ENCODE measurements at places on chromosomes 12 and 14.

- DNase-seq = no peak
These were observed 32.9 kb upstream of the TTC7B start for GRCh38 chr14:90848944-90849731.

GRCh38 chr12:75717902-75718301 lies 206.5 kb upstream of the KRR1 start:
- DNase-seq = no peak

- DNase-seq = no peak
These were observed 278.4 kb downstream of the PCNX1 start for GRCh38 chr14:71185637-71186036.

GRCh38 chr12:52645982-52646381 lies 6.0 kb downstream of the KRT2 start:
- no peak for DNase-seq

DNA sequence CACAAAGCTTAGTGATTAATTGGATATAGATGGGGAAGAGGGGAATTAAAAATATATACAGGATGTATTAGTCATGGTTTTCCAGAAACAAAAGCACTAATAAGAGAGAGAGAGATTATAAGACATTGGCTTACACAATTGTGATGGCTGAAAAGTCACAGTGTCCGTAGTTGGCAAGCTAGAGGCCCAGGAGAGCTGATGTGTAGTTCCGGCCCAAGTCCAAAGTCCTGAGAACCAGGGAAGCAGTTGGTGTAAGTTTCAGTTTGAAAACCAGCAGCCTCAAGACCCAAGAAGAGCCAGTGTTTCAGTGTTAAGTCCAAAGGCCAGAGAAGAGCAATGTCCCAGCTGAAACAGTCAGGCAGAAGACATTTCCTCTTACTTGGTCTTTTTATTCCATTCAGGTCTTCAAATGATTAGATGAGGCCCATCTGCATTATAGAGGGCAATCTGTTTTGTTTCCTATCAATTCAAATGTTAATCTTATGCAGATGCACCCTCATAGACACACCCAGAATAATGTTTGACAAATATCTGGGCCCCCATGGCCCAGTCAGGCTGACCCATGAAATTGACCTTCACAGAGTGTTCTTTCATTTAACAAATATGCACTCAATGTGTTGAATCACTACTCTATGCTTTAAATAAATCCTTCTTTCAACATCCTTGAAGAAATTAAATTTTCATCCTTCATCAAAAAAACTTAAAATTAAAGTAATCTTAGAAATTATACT lies 67.2 kb upstream of the DIO2 start:
- no peak for DNase-seq

GRCh38 chr12:3432176-3432742 lies 58.7 kb upstream of the PRMT8 start:
- no peak for DNase-seq

DNA sequence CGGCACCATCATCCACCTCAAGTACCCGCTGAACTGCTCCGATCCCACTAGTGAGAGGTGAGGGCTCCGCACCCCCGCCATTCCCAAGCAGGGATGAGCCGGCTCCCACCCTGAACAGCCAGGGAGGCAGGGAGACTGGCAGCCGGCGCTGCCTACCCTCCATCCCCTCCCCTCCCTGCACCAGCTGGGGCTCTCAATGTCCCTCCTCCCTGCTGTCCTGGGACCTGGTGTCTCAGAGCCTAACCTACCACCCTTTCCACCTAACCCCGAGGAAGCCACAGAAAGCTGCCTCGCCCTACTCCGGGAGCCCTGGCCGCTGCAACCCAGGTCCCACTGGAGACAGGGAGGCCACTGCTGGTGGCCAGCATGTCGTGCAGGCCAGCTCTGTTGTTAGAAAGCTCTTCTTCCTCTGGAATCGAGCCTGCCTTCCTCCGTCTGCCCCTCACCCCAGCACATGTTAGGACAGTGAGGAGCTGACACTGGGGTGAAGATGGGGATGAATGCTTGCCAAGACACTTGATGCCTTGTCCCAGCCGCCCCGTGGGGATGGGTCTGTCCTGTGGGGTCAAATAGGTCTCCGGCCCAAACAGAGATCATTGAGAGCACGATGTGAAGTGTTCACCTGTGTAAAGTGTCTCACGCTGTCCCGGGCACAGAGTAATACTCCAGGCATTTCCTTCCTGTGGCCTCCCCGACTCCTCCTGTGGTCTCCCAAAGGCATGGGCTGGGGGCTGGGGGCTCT lies 1.1 kb downstream of the PTPN6 start:
- no peak for DNase-seq

- peak; percentile 44 for DNase-seq
These were observed 129.3 kb downstream of the ZFP36L1 start for GRCh38 chr14:68663385-68664076.

DNA sequence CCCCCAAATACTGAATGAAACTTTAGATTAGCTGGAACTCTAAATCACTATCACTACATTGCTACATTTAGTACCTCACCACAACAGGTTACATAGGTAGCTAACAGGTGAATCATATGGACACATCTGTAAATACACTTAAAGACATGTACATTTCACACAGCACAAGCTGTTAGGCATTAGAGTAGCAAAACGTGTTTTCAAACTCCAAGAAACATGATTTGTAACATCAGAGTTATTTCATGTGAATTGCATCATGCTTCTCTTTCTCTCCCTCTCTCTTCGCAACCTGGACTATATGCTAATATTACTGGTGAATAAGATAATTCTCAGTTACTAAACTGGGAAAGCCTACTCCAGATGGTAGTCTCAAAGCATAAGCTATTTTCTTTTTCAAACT lies 4.3 kb downstream of the SEL1L start:
- DNase-seq = no peak

- DNase-seq = peak; percentile 19
These were observed 479.8 kb downstream of the ZFP36L1 start for GRCh38 chr14:68312884-68313610.

DNA sequence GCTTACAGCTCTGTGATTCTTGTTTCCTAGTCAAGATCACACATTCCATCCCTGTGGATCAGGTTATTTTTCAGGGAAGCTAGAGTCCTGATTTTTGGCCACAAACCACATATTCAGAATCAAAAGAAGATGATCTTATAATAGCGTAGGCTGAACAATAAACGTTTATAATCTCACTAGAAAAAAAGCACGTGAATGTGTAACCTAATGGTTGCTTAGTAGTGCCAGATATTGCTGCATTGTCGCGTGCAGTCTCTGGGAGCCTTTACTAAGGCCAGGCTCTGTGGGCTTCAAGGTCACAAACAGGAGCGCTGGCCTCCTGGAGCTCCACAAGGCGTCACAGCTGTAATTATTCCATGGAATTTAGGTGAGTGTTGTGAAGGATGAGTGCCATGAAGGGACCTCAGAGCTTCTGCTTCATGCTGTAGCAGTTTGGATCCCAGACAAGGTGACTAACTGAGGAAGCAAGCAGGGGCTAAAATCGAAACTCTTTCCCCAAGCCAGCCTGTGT lies 17.4 kb downstream of the CDKN1B start:
- DNase-seq = no peak

DNA sequence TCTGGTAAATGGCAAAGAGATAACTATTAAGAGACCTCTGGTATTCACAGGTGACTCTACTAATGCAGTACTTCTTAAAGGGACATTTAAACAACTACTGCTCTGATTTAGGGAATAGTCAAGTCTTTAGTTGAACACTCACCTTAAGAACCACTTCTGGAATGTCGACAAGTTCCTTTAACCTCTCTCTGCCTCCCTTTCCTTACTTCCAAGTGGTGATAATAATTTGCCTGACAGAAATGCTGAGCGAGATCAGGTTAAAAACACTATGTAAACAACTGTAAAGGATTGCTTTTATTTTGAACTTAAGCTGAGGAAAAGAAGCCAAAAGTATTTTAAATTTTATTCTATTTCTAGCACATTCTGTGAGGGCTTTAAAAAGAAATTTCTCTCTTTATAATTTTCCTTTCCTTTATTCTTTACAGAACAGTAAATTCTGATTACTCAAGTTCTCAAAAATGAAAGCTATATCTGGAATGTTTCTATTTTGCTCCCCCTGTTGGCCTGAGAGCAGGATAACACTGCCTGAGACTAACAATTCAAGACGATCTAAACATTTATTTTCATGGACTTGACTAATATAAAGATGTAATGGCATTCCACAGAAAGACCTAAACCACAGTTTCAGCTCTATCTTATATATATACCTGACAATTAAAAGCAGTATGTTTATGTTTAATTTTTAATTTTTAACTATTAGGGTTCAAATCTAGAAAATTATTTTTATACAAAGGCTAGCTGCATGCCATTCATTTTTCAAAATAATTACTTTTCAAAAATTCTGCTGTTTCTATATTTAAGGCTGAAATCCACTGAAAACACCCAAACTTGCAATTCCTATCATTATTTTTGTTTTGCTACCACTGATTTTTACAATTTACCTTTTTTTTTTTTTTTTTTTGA lies 29.2 kb downstream of the ZCCHC8 start:
- no peak for DNase-seq

DNA sequence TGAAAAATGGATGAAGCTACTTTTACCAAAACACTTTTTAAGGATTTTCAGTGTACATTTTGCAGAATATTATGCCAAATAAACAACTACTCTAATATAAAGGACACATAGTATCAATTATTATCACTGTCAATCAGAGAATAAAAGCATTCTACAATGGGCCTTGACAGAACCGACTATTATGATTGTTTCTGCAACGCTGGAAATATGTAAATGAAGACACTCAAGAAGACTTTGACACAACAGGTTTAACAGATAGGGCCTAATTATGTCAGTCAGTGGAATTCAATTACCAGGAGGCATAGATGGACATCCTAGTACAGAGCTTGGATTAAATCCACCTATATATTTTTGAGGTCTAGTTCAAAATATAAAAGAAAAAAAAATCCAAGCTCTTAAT lies 58.7 kb upstream of the SOX5 start:
- no peak for DNase-seq

GRCh38 chr14:88004506-88005036 lies 364 bp upstream of the GPR65 start:
- DNase-seq = no peak

GRCh38 chr12:4286771-4287317 lies 13.3 kb downstream of the CCND2 start:
- DNase-seq = no peak

All from activated naive CD8-positive, alpha-beta T cell treated with anti-CD3 and anti-CD28 coated beads for 36 hours (primary cell).